Ecto neural progenitor cell (in vitro differentiated cells): ENCODE measurements at places on chromosomes 5 and 9.
A peak's percentile ranks its signal among the peaks of the same experiment; 100 is the strongest.

- no peak for DNase-seq
Measured at GRCh38 chr5:134523543-134524271, 1.8 kb upstream of the JADE2 start.

GRCh38 chr9:88697764-88698432 is 162.9 kb downstream of the NXNL2 start:
- no peak for DNase-seq

DNA sequence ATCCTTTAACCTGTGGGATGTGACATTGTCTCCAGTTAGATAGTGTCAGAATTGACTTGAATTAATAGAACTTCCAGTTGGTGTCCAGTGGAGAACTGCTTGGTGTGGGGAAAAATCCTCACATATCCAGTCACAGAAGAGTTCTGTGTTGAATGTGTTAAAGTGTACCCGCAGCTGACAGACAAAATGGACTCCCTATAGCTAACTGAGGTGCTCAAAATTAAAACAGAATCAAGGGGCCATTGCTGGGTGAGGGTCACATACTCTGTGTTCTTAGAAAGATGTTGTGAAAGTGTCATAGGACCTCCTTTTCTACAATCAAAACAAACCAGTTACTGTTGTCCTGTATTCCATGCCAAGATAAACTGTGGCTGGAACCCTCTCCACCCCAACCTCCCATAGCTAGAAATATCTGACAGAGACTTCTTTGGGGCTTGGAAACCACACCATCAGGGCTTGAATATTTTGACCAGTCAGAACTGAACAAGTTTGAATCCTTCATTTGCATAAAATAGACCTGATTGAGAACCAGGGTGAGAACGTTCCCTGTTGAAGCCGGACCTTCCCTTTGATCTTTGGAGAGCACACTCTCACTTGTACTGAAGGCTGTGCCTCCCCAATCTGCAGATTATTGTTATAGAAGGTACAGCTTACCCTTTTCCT is 164.0 kb upstream of the ZNF608 start:
- no peak for DNase-seq

DNA sequence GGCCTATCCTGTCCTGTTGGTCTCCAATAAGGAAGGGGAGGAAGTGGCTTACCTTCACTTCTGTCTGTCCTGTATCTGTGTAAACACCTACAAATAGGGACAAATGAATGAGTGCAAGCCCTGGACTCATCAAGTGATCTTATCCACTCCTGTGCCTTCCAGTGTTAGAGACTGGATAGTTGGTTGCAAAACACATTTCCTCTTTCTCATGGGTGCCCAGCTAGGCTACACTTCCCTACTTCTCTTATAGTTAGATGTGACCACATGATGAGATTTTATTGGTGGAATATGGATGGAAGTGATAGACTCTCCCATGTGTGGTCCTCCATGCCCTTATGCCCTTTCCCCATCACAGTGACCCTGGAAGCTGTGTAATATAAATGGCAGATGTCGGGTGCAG is 16.9 kb upstream of the PFDN1 start:
- DNase-seq, result no peak

DNA sequence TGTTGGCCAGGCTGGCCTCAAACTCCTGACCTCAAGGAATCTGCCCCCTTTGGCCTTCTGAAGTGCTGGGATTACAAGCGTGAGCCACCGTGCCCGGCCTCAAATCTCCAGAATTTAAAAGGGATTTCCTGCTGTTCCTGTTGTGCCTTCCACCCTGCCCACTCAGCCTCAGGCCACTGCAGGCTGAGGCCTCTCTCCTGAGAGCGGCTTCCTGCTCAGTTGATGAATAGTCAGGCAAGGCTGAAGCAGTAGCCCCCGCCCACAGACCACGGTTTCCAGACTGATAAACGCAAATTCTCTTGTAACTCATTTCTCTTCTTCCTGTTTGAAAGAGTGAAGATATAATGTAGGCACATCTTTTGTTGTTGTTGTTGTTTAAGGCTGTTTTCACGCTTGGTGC is 127.0 kb upstream of the PLCXD3 start:
- DNase-seq, result peak; percentile 62

DNA sequence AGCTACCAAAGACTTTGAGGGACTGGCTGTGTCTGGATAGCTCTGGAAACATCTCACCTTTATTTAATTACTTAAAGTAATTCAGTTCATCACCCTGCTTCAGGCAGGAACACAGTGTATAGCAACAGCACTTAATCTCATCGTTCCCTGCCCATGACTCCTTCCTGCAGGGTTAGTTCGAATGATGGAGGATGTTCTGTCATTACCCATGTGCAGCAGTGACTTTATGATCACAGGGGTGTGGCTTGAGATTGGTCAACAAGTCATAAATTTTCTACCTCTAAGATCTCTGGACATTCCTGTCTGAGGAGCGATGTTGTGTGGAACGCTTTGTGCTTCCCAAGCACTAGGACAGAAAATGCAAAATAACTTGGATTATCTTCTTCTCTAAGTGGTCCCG is 37.1 kb upstream of the PRUNE2 start:
- no peak for DNase-seq

DNA sequence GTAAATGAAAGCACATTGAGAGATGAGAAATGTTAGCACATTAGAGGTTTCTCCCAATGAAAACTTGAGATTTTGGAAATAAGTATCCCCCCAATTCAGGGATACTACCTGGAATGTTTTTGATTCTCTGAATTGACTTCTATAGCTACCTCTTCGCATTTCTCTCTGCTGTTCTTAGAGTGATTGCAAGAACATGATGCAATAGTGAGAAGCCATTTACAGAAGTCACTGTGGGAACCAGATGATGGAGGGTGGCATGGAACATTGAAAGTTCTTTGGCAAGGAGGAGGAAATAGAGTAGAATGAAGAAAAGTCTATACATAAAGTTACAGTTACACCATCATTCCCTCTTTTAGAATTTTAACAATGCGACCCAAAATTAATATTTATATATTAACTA is 9.2 kb downstream of the NPR3 start:
- DNase-seq, result no peak

- no peak for DNase-seq
Measured at GRCh38 chr5:173229966-173230689, 4.9 kb downstream of the NKX2-5 start.

GRCh38 chr5:139205124-139205523 is 7.0 kb upstream of the SIL1 start:
- DNase-seq, result no peak

GRCh38 chr5:133230823-133231578 is 179.2 kb downstream of the HSPA4 start:
- DNase-seq, result no peak

- DNase-seq, result no peak
Measured at GRCh38 chr9:77756449-77756848, 108.3 kb upstream of the GNA14 start.

GRCh38 chr5:159003045-159004030 is 96.4 kb downstream of the EBF1 start:
- DNase-seq, result no peak

GRCh38 chr5:56861893-56862485 is 46.6 kb downstream of the MAP3K1 start:
- DNase-seq, result no peak
